ENCODE measurements at places on chromosomes 3 and 15.

- no peak for DNase-seq
Observed at GRCh38 chr3:194296454-194297263, 54.5 kb downstream of the CPN2 start.

- DNase-seq = no peak
Observed at GRCh38 chr3:8558645-8559044, 57.0 kb downstream of the LMCD1 start.

- no peak for DNase-seq
Observed at GRCh38 chr15:45091161-45091560, 22.8 kb downstream of the DUOX2 start.

DNA sequence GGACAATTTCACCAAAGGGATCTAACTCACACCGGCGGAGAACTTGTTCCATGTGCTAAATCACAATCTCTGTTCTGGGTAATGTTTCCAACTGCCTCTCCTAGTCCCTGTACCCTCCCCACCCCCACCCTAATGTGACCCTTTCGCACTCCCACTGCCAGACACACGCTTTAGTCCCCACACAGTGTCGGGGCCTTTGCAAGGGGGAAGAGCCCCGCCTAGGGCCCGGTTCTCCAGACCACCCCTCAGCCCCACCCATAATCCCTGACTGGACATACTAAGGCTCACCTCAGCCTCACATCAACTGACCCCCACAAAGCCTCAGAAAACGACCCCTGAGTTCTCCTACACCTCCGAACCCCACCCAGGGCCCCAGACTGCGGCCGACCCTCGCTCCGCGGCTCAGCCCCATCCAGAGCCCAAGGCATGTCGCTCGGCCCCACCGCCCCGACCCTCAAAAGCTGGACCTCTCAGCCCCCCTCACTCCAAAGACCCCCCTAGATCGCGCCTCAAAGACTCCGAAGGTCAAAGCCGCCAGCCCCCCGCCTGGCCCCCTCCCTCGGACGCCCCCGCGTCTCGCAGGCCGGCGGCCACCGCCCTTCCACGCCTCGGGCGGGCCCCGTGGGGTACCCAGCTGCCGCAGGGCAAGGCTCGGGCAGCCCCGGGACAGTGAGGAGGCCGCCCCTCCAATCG, 72.0 kb upstream of the MAP4 start:
- no peak for DNase-seq

DNA sequence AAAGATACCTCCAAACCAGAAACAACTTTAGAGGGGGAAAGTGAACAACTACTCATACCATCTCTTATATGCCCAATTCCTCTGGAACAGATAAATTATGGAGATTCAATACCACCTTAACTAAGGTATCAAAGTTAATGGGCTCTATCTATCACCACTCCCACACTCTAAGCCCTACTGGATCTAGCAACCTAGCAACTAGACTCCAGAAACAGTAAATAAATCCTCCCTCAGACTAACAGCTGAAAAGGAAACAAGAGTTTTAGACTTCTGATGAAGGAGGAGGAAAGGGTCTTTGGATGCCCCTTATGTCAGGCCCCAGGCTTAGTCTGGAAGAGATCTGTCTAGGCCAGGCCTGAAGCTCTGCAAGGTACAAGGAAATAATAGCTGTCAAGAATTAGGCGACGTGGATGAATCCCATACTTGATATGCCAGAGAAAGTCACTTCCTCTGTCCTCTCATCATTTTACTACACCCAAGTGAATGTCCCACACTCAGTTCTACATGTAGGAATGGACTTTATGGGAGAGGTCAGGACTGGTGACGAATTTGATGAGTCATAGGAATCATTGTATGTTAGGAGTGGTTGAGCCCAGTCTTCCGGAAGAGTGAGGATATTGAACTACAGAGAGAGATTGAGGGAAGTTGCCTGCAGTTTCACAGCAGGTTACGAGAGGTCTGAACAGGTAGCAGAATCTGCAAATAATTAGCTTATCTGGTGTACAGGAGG, 113.8 kb downstream of the AKAP13 start:
- DNase-seq = no peak

- DNase-seq = no peak
Observed at GRCh38 chr15:87269566-87269965, 987.0 kb downstream of the NTRK3 start.

GRCh38 chr15:87826119-87826747, 430.3 kb downstream of the NTRK3 start:
- no peak for DNase-seq

Measured in posterior vena cava (tissue), 2 donors.